ENCODE measurements at places on chromosomes 13 and 19.

GRCh38 chr19:49328741-49329140 lies 3.8 kb upstream of the SLC6A16 start:
- no peak for DNase-seq

- DNase-seq, result no peak
Observed at GRCh38 chr13:39054112-39054511, 15.9 kb downstream of the NHLRC3 start.

DNA sequence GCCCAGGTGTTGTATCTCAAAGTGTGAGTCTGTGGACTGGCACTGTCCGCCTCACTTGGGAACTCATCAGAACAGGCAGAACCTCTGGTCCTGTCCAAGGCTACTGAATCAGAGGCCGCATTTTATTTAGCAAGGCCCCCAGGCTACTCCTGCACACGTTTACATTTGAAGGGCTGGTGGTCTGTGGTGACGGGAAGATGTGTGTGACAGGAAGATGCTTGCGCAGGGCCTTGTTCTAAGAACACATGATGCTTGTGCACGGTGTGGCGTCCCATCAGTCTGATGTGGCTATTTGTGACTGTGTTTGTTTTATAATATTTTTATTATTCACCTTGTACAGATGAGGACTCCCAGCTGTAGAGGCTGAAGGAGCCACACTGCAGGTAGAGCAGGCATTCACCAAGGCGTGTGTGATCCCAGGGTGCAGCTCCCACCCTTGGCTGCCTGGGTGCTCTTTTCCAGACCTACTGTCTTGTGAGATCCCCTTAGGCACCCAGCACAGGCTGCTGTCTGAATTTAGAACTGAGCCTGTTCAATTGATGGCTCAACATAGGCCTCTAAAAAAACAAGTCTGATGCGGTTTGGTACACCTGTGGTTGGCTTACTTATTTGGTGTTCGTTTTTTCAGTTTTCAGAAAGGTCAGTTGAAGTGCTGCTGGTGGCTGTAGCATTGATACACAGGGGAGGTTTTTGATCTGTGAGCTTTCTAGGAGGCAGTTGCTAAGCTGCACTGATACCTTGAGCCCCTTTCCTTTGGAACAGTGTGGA lies 3.1 kb downstream of the SLC25A15 start:
- DNase-seq, result no peak

GRCh38 chr13:20814224-20814910 lies 40.6 kb upstream of the EEF1AKMT1 start:
- DNase-seq, result peak; percentile 62

DNA sequence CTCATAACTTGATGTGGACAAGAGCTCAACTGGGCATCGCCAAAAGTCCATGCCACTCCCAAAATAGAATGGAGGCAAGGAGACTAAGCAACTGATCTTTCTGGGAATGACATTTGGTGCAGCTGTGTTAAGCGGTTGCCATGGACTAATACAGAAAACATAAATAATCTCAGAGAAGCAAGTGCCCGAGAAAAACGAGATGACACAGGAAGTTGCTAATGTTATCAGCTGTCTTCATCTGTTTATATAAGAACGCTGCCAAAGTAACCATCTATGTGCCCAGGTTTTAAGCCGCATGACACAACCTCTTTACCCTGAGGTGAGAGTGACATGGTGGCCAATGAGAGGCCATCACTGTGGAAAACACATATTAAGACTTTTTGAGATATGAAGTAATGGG lies 54.9 kb upstream of the SACS start:
- DNase-seq, result peak; percentile 92
